ENCODE measurements at places on chromosomes 1 and 21.
A peak's percentile ranks its signal among the peaks of the same experiment; 100 is the strongest.

DNA sequence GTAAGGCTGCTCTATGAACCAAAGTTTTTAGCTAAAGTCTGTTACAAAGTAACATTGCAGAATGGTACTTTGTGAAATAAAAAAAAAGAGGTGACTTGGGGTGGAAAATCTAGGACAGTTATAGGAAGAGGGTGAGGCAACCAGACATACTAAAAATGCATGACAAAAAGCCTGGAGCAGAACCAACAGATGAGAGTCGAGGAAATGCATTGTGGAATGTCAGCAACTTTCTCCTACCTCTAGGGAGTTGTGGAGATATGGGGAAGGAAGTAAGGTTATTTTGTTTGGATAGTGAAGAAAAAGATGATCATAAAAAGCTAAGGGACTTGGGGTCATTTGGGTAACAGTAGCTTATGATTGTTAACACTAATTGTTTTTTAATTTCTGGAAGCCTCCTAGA is 295.6 kb downstream of the S1PR1 start:
- DNase-seq = no peak

GRCh38 chr1:185467122-185467521 is 150.1 kb upstream of the IVNS1ABP start:
- DNase-seq = no peak

GRCh38 chr1:174974711-174975119 is 25.0 kb upstream of the CACYBP start:
- DNase-seq = no peak

DNA sequence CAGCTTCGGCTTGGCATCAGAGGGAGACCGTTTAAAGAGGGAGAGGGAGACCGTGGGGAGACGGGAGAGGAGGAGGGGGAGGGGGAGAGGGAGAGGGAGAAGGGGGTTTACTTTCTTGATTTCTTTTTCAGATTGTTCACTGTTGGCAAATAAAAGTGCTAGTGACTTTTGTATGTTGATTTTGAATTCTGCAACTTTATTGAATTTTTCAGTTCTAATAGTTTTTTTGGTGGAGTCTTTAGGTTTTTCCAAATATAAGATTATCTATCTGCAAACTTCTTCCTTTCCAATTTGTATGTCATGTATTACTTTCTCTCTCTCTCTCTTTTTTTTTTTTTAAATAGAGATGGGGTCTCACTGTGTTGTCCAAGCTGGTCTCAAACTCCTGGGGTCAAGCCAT is 104.0 kb downstream of the PPP1R12B start:
- no peak for DNase-seq

- DNase-seq = no peak
Observed at GRCh38 chr1:54486907-54487306, 61.1 kb upstream of the ACOT11 start.

DNA sequence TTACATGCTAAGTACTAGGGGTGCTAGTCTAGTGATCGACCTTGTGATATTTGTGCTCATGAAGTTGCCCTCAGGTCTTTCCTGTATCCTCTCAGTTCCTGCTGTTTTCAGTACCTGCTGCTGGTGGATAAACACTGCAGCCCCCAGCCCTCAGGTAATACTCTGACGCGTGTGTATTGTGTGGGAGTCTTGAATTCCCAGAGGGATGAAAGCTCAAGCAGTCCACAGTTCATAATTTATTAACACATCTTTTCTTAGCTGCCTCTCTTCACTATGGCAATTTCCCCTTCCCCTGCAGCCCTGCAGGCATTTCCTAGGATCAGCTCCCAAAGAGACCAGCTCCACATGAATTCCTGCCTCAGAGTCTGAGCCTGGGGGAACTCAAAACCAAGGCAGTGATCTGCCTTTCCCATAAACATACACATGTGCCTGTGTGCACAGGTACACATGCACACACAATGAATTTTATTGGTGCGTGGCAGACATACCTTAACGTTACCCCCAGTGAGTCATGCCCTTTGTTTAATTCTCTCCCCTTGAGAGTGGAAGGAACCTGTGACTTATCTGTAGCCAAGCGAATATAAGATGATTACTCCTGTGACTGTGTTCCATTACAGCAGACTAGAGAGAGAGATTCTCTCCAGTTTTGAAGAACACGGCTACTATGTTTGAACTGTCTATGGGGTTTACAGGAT is 14.1 kb upstream of the HMGCS2 start:
- peak; percentile 46 for DNase-seq

GRCh38 chr1:31585736-31586365 is 9.5 kb downstream of the TINAGL1 start:
- DNase-seq = no peak

DNA sequence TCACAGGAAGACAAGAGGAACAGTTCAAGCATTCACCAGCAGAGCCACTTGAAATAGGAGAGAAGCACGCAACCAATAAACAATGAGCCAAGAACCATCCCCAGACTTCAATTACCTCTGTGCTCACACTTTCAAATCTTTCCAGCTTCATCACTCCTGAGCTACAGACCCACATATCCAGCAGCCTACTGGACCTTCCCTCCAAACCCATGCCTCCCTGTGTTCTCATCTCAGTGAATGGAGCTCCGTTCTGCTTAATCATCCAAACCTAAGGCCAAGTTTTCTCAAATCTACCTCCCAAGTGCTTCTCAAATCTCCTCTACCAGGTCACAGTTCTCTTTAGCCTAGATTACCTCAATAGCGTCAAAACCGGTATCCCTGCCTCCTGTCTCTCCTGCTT is 3.7 kb downstream of the PEF1 start:
- DNase-seq = no peak

- peak; percentile 51 for DNase-seq
Observed at GRCh38 chr1:214419650-214420049, 131.8 kb downstream of the PTPN14 start.

DNA sequence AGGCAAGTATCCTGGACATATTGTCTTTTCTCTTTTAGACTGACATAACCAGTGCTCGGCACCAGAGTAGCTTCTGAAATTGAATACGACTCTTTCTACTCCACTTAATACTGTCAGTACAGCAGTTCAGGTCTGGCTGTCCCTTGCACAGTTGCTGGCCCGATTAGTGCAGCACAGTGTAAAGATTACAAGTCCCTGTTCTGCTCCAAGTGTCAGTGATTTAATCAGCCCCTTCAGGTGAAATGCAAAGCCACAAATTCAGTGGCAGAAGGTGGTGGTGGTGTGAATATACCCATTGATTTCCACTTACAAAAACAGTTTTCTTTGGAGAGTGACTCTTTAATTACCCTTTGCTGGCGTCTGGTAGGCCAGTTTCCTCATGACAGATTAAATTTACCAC is 545.4 kb downstream of the ADGRL2 start:
- DNase-seq = no peak

- DNase-seq = no peak
Observed at GRCh38 chr1:225750420-225750819, 27.2 kb upstream of the SRP9 start.

DNA sequence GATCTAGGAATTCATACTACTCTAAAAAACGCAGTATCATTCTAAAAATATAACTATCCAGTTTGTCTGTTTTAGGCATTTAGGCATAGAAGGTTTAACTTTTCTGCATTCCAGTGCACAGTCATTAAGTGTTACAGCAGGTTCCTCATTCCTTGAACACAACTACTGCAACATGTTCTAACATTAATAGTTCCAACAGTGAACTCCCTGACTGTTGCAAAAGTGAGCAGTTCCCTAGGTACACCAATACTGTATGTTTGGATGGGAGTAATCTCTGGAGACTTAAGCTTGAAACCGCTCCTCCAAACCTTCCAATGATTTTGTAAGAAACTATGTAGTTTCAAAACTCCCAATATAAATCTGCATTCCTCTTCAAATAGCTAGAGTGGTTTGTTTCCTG is 46.2 kb downstream of the UCHL5 start:
- DNase-seq = no peak

DNA sequence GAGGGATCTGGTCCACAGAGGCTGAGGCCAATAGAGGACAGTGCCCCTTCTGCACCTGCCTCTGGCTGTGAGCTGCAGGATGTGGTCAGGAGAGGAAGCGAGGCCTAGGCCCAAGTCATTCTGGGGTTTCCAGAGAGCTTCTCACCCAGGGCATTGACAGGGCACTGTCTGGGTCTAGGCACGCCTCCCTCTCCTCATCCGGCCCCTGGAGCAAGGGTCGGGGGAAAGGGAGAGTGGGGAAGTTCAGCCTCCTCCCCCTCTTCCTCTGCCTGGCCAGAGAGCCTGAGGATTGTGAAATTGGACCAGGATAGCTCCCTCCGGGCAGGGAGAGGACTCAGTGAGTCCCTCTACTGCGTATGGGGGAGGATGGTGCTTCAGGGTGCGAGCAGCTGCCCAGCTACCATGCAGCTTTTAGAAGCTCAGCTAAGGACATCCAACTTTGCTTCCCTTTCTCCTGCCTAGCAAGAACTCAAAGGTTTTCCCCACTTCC is 6.3 kb upstream of the INAVA start:
- peak; percentile 66 for DNase-seq

DNA sequence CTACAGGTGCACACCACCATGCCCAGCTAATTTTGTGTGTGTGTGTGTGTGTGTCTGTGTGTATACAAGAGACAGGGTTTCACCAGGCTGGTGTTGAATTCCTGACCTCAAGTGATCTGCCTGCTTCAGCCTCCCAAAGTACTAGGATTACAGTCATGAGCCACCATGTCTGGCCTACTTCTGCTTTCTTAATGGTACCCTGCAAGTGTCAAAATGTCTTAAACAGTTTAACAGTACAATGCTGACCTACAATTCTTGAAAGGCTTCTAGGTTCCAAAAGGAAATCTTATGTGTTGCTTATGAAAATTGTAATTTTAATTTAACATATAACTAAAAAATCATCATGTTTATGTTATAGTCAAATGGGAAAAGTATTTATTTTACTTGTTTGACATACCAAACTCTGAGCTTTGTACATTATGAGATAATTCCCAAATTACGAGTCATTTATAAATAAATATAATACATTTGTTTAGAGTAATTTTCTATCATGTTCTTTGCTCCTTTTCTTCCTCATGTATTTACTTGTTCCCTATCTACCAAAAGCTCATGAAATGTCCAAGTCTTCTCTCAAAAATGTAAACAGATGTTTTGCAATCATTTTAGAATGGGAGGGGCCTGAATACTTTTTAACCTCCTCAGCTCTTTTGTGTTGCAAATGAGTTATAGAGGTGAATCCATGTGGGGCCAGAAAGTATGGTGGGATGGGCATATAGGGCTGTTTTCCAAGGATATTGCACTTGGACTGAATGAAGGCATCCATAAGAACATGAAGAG is 8.4 kb upstream of the VCAM1 start:
- no peak for DNase-seq

DNA sequence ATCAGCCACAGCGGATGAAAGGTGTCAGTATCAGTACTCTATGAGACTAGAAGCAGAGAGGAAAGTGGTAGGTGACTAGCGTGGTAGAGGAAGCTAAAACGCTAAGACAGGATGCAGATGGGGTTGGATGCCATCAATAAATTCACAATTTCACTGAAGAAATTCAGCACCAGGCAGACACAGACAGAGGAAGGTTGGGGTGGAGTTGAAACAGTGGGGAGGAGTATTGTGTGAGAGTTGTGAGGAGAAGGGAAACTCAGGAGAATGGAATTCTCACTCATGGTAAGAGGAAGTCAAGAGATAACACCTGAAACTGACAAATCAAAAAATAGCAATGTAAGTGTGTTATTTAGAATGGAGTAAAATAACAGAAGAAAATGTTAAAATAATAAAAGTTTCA is 208.5 kb upstream of the DAB1 start:
- DNase-seq = no peak

DNA sequence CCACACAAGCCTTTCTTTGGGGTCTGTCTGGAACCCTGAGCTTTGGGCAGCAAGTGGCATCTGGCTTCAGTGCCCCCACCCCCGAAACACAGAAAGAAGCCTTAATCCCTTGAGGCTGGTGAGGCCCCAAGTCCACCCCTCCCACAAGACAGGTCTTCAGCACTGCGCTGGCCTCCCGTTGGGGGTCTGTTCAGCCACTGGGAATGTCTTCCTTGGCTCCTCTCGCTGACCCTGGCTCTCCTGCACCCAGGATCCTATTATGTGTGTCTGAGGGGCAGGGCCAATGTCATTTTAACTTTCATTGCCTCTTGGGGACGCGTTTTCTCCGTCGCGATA is 26.9 kb downstream of the ATP8B2 start:
- no peak for DNase-seq

DNA sequence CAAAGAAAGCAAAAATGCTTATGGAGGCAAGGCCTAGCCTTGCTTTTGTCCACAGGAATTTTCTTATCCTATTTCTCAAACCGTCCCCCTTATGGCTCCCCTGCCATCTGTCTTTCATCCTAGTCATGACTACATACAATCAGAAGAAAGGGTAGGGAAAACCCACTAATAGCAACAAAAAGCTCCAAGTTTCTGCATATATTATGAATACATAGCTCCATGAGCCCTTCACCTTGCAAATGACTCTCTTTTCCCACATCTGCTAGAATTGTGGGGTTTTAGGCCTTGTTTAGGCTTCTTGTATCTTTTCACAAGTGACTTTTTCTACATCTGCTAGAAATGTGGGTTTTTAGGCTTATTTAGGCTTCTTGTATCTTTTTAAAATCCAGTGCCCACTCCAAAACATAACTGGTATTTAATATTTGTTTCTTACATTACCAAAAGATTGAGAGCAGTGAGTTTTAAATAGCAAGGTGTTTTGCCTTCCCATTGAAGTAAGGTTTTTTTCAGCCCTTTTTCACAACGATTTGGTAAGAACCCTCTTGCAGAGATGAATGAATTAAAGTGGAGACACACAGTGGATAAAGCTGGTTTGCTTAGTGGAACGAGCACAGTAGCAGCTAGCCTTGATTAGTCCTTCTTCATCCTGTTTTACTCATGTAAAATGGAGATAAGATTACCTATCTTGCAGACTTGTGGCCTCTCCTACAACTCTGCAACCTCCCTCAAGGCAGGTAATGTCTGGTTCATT is 4.4 kb downstream of the GADD45A start:
- DNase-seq = no peak

- DNase-seq = no peak
Observed at GRCh38 chr21:19026911-19027310, 623.3 kb upstream of the TMPRSS15 start.

GRCh38 chr1:60948486-60948885 is 133.9 kb upstream of the NFIA start:
- DNase-seq = no peak

DNA sequence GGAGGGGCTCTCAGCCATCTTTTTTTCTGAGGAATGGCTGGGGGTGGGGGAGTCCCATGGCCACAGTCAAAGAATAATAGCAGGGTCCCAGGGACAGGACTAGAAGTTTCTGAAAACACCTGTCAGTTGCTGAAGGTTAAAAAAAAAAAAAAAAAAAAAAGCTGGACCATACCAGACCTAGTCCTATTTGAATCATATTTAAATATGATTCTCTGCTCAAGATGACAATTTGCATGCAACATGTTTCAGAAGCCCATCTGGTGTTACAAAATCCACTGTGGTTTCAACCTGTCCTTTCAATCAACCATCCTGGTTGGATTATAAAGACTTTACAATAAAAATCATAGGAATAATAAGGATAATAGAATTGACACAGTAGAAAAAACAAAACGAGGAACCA is 153.7 kb downstream of the TENT5C start:
- no peak for DNase-seq

DNA sequence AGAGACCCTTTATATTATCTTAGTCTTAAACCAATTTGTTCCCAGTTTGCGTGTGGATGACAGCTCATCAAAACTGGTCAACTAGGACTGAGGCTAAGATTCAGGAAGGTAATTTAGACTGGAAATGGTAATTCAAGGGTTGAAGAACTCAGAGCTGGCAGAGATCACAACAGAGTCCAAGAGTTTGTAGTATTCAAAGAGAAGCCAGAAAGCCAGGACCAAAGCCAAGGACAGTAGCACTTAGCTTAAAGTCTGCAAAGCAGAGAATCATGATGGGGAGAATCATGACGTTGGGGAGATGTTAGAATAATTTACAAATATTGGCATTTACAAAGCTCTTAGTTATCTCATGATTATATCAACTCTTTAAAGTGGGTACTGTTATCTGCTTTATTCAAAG is 32.6 kb downstream of the RNF11 start:
- DNase-seq = no peak
